ENCODE measurements at places on chromosomes 11 and 22.

DNA sequence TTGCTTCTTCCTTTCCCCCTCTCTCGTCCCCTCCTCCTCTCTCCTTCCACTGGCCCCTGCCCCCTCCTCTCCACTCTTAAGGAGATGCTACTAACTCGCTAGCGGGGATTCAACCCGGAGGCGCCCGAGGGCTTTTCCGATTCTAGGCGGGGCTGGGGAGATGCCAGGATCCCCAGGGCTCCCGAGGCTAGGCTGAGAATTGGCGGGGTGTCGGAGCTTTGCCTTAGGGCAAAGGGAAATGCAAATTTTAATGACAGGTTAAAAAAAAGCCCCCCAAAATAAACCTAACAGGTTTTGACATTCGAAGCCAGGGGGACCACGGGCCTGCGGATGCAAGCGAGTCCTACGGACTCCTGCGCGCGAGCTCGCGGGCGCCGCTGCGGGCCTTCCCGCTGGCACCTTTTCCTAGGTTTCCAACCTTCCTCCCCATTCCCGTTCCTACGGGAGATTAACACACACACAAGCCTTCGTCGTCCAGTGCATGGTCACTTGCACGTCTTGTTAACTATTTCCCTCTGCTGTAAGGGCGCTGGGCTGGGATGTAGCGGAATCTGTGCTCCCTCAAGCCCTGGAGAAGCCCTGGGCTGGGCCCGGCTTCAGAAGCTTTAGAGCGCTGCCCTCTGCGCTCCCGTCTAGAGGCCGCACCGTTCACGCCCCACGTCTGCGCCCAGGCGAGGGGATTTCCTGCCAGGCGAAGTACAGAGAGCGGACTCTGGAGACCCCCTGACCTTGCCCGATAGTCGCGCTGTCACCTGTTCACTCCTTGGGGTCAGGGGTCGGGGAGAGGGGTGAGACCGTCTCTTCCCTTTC is 729 bp upstream of the ALX4 start:
- no peak for DNase-seq

DNA sequence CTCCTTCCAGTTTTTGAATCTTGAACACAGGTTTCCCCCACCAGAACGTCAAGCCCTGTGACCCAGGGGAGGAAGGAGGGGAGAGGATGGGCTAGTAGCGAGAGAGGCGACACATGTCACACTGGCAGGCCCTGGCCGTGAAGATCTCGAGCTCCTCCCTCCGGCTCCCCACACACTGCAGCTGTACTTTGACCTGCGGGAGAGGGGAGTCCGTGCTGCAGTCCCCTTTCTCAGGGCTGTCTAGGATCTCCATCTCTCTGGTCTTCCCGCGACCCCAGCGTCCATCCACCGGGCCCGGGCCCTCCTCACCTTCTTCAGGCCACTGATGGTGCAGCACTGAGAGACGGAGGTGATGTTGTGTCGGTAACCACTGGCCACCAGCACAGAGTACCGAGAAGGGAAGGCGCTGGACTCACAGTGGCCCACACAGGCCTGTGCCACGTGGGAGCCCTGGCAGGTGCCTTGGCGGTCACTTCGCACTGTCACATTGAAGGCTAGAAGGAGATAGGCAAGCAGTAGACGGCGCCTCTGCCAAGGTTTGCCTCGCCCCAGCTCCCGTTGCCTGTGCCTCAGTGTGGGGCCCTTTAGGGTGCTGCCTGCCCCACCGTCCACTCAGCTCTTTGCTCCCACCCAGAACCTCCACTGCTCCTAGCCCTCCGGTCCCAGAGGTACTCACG is 873 bp downstream of the GPHA2 start:
- no peak for DNase-seq

DNA sequence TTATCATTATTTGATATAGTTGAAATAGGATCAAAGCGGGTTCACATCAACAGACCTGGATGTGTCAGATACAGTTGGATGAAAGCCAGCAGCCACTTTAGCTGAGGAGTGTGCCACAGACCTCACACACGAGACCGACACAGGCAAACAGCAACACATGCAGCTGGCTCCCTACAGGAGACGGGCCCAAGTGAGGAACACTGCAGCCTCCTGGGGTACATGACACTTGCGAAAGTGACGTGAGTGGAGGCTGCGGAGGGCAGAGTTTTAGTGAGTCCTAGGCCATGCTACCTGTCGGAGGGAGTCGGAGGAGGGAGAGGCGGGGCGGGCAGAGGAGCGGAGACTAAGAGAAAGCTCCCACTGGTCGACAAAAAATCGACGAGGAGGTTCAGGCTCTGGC is 100.9 kb upstream of the BID start:
- no peak for DNase-seq

DNA sequence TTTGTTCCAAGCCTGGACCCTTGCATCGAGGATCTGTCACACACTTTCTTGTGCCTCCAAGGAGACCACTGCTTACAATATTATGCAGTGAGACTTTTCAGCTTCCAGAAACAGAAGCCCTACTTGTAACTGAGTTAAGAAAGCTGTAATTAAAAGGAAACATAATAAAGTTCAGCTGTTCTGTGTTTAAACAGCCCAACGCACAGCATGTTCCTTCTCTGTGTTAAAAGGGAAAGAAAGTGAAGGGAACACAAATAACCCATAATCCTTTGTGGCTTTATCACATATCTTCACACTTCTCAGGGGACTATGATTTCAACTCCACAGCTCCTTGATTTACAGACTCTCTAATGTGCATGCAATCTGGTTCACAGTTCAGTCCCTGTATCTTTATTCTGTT is 200.3 kb upstream of the MTNR1B start:
- DNase-seq = peak; percentile 55

DNA sequence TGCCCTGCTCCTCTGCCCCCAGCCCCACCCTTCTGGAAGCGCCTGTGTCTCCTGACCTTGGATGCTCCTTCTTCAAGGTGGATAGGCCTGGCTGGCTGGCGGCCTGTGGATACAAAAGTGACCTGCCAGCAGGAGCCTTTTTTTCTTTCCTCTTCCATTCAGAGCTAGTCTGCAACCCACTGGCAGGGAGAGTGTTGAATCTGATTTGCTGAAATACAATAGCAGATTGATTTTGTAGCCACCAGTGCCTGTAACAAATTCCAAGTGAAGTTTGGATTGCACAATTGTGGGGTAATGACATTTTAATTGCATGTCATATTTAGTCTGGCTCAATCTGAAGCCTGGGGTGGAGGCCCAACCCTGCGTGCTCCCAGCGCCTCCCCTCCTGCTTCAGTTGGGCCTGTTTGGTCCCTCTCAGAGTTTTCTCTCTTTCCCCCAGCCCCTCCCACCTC is 97.2 kb downstream of the GRIK4 start:
- peak; percentile 47 for DNase-seq

DNA sequence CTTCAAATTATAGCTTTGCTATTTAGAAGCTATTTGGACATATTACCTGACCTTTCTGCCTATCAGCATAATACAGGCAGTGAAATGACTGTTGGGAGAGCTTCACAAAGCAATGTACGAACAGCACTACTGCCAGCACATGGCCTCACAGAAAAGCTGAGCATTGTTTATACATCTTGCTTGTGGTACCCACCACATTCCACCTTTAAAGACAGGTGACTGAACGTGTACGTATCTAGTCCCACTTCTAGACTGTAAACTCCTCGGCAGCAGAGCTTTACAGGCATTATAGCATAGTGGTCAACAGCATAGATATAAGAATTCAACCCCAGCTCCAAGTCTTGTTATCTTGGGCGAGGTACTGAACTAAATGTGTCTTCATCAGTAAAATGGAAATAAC is 1.6 kb downstream of the JOSD1 start:
- no peak for DNase-seq

- DNase-seq = no peak
These were observed 179.0 kb downstream of the SNX19 start for GRCh38 chr11:130737041-130737830.

GRCh38 chr11:69111624-69112542 is 43.9 kb upstream of the SMIM38 start:
- no peak for DNase-seq

GRCh38 chr22:25478528-25478927 is 85.9 kb upstream of the GRK3 start:
- DNase-seq = no peak
